ENCODE measurements at places on chromosomes 7 and 10.

DNA sequence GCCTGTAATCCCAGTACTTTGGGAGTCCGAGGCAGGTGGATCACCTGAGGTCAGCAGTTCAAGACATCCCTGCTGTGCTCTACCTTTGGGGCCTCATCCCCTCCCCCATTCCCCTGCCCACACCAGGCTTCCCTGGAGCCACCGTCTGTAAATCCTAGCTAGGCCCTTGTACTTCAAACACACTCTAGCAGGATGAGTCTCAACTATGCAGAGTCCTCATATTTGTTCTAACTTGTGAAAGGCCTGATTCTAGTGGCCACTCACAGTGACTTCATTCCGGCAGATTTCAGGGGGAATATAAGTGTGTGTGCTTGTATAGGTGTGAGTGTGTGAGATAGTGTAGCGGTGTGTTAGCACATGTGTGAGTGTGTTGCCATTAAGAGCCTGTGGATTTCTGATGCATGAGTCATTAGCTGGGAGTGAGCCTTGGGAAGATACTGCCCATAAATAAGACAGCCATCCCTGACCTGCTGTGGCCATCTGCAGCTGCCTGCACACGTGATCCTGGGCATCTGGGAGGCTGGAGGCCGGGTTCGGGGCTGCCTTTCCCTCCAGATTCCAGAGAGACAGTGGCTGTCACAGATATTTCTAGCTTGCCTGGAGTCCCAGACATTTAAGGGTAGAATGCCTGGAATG is 1.7 kb upstream of the NEURL1 start:
- no peak for DNase-seq

GRCh38 chr7:101899616-101900015 is 82.2 kb downstream of the CUX1 start:
- no peak for DNase-seq

GRCh38 chr7:40549372-40550039 is 414.7 kb downstream of the SUGCT start:
- DNase-seq = no peak

GRCh38 chr10:110758128-110758765 is 113.5 kb upstream of the PDCD4 start:
- DNase-seq = no peak

GRCh38 chr7:50502001-50502684 is 52.0 kb upstream of the FIGNL1 start:
- no peak for DNase-seq

- DNase-seq = no peak
Observed at GRCh38 chr10:89454561-89455347, 40.4 kb downstream of the IFIT5 start.

DNA sequence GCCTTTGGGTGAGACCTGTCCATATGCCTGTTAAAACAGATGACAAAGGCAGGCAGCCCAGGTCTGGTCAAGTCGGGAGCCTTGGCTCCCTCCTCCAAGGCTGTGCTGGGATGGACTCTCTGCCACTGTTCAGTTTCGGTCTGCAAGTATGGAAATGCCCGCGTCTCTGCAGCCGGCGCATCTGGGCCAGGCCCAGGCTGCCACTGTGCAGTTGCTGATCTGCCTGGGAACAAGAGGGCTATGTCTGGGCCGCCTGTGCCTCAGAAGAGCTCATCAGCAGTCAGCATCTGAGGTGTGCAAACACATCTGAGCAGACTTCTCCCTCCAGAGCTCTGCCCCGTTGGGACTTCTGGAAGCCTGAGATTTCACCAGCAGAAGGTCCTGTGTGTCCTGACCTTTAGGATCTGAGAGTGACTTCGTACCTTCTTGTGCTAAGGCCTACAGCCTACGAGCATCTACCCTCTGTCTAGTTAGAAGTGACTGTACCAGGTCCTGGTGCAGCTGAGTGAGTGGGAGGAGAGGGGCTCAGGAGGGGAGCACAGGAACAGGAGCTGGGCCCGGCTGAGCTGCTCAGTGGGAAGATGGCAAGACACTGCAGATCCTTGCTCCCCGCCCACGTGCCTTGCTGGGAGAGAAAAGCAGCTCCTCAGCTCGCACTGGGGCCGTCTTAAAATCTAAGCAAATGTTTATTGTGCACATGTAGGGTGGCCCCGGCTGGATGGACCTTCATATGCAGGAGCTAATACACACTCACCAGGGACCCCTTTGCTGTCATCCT is 50.9 kb downstream of the DOCK1 start:
- DNase-seq = no peak

GRCh38 chr10:17616403-17617030 is 657 bp downstream of the HACD1 start:
- DNase-seq = no peak

DNA sequence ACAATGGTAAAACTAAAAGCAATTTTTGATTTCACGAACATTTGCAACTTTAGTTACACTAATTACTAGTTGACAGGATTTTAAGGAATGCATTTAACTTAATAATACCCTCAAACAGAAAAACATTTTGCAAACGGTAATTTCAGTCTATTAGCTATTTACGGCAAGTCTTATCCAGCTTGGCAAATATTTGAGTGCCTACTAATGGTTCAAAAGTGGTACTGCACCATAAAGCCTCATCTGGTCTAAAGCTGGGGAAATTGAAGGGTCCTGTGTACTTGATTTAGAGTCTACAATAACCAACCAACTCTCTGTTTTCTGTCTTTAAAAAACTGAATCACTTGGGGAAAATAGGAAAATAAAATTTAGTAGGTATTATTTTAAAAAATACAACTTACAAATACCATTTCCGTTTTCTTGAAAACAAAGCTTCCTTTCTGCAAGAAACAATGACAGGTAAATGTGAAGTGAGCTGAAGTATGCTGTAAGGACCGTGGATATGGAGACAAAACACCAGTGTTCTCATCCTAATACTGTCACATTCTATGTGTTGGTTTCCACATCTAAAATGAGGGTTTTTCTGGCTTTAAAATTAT is 142.3 kb downstream of the VPS50 start:
- DNase-seq = no peak

GRCh38 chr7:104960741-104961448 is 53.1 kb upstream of the KMT2E start:
- DNase-seq = no peak

- DNase-seq = no peak
Observed at GRCh38 chr10:50874723-50875122, 10.7 kb downstream of the A1CF start.

GRCh38 chr7:2869981-2870380 is 25.9 kb upstream of the GNA12 start:
- DNase-seq = no peak

DNA sequence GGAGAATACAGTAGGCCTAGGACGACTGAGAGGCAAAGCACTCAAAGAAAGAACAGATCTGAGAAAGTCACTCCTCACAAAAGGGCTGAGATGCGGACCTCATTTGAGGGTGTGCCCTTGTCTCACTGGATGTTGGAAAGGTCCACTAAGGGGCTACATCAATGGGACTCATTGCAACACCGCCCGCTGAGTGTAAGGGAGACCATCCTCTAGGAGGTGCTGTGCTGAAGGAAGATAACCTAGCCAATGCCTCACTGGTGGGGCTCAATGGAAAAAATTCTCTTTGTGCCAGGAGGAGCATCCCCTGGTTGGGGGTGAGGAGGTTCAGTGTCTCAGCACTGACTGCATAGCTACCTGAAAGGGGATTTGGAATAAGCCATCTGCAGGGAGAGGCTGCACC is 758.7 kb upstream of the CELF2 start:
- DNase-seq = no peak

- DNase-seq = no peak
Observed at GRCh38 chr7:150845421-150845861, 6.9 kb upstream of the AOC1 start.

DNA sequence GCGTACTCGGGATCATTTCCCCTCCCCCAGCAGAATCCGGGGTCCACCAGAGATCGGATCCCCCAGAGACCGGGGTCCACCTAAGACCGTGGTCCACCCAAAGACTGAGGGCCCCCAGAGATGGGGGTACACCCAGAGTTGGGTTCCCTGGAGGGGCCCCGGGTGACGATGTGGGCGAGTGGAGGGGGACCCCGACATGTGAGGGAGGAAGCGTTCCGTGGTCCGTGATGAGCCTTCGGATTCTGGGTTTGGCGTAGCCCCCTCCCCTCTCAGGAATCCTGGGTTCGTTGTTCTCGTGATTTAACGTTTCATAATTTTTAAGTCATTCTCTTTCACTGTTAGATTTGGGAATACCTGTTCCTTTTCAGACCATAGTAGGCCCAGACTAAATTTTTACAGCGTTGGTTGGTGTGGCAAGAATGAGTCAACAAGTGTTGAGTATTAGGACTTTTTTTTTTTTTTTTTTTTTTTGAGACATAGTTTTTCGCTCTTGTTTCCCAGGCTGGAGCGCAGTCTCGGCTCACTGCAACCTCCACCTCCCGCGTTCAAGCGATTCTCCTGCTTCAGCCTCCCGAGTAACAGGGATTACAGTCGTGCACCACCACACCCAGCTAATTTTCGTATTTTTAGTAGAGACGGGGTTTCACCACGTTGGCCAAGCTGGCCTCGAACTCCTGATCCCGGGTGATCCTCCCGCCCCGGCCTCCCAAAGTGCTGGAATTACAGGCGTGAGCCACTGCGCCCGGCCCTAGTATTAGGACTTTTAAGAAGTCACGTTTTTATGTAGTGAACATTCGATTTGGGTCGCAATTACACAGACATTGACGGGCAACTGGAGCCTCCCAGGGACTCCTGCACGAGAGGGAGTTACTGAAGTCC is 672 bp downstream of the GTPBP4 start:
- DNase-seq = no peak

GRCh38 chr10:101305320-101306241 is 48.4 kb upstream of the BTRC start:
- DNase-seq = no peak

- DNase-seq = no peak
Observed at GRCh38 chr7:57437581-57437980, 12.4 kb upstream of the ZNF716 start.

DNA sequence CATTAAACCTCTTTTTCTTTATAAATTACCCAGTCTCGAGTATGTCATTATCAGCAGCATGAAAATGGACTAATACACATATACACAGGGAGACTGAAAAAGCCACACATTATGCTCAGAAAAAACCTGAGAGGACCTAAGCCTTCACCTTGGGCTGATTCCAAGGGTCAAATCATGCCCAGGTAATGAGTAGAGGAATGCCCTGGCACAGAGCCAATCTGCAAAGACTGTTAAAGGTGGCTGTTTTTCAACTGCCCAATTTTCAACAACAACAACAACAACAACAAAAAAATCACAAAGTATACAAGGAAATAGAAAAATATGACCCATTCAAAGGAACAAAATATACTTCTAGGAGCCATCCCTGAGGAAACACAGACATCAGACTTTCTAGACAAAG is 220.2 kb upstream of the TBX20 start:
- DNase-seq = no peak

- no peak for DNase-seq
Observed at GRCh38 chr10:84163996-84164395, 9.6 kb upstream of the GPR15LG start.

- no peak for DNase-seq
Observed at GRCh38 chr7:128912281-128912680, 1.8 kb upstream of the KCP start.

- DNase-seq = no peak
Observed at GRCh38 chr7:106623853-106624252, 37.1 kb downstream of the CCDC71L start.

- DNase-seq = no peak
Observed at GRCh38 chr7:133650487-133651300, 397.8 kb downstream of the EXOC4 start.

- DNase-seq = no peak
Observed at GRCh38 chr10:103676058-103676785, 179.2 kb downstream of the SH3PXD2A start.

All from cortex of kidney (tissue), 1 donor.